Stimulated activated CD8-positive, alpha-beta memory T cell treated with anti-CD3 and anti-CD28 coated beads, Interleukin-2, amount 100 ng/mL, for 1 hour (primary cell): ENCODE measurements at places on chromosomes 4 and X.

DNA sequence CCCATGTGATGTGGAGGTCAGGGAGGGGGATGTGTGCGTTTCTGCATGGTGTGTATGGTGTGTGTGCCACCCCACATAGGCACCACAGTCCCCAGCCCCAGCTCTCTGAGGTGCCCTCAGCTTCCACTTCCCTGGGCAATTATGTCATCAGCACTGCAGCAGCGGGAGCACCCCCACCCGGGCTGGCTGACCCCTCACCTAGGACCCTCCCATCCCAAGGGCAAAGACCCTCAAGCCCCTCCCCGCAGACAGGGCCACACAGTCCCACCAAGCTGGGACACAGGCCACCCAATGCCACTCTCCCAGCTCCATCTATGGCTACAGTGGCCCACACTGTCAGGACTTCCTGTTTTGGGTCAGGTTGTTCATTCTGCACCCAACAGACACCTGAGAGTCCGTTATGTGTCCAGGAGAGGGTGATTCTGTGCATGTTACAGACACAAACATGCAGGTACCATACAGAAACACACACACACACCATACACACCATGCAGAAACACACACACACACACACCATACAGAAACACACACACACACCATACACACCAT lies 75.2 kb downstream of the JAKMIP1 start:
- no peak for DNase-seq

DNA sequence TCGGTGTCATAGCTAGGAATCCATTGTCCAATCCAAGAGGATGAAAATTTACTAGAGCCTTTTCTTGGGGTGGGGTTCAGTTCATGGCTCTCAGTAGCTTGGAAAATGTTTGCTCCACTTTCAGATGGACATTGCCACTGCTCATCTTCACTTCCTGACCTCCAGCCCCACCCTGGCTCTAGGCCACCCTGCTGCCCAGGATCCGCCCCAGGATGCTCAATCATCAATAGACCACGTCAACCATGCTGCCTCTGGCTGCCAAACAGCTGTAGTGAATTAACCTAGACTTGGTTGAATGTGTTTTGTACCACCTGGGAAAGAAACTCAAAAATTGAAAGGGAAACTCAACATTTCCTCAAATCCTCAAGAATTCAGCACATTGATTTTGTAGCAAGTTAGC lies 37.2 kb upstream of the HSD17B10 start:
- DNase-seq = no peak

DNA sequence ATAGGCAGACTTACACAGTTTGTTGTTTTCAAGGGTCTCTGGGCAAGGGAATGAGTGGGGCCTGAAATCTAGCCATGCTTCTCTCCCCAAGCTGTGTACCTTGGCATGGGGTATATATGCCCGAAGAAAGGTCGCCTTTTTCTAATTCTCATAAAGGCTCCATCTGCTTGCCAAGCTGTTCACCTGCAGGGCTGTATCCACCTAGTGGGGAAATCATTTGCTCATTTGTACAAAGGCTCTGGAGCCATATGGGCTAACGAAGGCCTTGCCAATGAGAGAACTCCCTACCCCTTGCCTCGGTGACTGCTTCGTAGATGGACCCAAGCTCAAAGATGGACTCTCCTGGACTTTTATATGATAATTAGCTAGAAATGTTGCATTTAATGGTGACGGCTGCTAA lies 1097.0 kb downstream of the PDHA2 start:
- no peak for DNase-seq

- no peak for DNase-seq
These were observed 563.1 kb upstream of the INTU start for GRCh38 chr4:127069675-127070074.

- no peak for DNase-seq
These were observed 225.2 kb upstream of the PABPC4L start for GRCh38 chr4:134426821-134427220.

DNA sequence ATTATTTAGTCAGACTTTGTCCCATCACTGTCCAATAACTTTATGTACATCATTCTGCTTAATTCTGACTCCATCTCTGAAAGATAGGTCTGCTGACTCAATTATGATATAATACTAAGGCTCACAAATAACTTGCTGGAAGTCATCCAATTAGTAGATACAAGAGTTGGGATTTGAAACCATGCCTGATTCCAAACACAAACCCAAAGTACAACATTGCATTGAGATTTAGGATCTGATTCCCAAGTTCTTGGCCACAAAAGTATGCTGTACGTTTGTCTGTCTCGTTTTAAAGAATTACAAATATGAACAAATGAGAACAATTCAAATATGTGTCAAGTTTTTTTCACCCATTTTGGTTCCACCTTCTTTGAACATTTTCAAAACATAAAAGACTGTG lies 108.8 kb downstream of the AMELX start:
- DNase-seq = no peak

- no peak for DNase-seq
These were observed 39.6 kb upstream of the ZNF81 start for GRCh38 chrX:47797084-47797483.

DNA sequence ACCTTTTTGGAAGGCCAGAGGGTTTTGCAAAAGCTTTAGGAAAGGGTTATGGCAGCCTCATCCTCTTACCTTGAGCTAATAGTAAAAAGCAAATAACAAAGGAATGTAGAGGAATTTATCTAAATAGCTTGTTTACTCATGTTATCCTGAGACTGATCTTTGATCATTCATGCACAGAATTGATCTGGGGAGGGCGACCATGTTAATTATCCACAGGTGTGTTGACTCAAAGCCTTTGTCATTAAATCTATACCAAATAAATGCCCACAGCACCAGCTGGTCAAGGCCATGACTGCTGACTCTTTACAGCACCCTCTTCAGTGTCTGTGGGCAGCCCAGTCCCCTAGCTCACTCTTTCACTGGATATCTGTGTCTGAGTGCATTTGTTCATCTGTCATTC lies 22.8 kb upstream of the DCLK2 start:
- DNase-seq = no peak

DNA sequence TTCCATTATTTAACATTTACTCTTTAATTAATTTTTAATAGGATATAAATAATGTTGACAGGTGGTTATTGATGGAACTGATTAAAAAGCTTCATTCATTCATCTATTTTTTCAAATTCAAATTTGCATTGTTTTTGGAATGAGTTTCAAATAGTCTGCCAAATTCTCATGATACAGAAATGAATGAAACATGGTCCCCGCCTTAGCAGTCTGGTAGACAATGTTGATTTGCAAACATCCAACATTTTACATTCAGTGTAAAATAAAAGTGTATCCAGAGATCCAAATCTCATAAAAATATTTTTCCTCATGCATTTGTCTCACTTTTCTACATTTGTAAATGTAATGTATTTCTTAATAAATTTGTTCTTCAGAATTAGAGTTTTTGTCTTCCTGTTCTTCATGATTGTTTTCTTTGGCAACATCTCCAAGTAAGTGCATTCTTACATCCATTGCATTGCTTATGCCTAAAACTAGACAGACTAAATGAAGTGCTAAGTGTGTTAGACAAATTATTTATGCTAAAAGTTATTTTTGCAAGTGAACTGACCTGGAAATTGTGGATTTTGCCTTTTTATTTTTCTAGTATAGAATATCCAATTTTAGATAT lies 142.3 kb downstream of the PCDH18 start:
- no peak for DNase-seq

GRCh38 chr4:34935739-34936138 lies 1308.6 kb downstream of the ARAP2 start:
- DNase-seq = no peak

DNA sequence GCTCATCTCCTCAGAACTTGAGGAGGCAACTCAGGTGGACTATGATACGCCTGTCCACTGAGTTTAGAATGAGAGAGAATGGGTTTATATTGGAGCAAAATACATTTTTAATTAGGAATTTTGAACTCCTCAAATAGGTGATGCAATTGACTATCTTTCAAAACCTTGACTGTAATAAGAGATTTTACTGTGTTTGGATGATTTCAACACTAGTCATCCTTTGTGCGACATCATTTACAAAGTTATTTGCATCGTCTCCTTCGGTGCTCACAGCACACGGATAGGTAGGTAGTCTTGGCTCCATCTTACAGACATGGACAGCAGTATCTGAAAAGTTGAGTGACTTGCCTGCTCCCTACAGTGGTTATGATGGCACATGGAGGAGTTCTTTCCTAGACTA lies 67.0 kb downstream of the AASDH start:
- DNase-seq = no peak

GRCh38 chr4:156598138-156598681 lies 373.4 kb downstream of the PDGFC start:
- no peak for DNase-seq

GRCh38 chr4:139552517-139553307 lies 3.3 kb downstream of the SETD7 start:
- no peak for DNase-seq

DNA sequence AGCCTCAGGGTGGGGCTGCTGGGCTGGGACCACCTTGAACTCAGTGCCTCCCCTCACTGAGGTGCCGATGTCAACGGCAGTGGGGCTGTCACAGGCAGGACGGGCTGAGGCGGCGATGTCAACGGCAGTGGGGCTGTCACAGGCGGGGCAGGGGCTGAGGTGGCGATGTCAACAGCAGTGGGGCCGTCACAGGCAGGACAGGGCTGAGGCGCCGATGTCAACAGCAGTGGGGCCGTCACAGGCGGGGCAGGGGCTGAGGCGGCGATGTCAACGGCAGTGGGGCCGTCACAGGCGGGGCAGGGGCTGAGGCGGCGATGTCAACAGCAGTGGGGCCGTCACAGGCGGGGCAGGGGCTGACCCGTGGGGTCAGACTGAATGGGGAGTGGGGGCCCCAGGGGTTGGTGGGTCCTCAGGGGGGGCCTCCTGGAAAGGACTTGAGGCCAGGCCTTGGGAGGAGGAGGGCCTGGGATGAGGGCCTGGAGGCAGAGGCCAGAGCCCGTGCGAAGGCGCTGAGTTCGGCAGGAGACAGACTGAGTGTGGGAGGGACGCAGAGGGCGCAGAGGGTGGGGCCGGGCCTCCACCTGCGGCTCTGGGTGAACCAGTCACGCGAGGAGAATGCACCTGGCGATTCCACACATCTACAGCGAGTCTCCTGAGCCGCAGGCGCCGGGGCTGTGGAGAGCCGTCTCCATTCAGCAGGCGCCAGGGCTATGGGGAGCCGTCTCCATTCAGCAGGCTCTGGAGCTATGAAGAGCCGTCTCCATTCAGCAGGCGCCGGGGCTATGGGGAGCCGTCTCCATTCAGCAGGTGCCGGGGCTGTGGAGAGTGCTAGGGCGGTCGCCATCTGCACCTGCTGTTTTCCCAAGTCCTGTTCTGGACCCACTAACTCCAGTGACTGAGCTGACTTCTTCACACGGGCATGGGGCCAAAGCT lies 22.9 kb downstream of the ATP5ME start:
- DNase-seq = no peak

GRCh38 chr4:35604724-35605123 lies 639.6 kb downstream of the ARAP2 start:
- DNase-seq = no peak

GRCh38 chr4:146949559-146949958 lies 3.9 kb upstream of the TTC29 start:
- no peak for DNase-seq

- no peak for DNase-seq
These were observed 105.8 kb upstream of the NWD2 start for GRCh38 chr4:37138789-37139188.

GRCh38 chr4:113725963-113726362 lies 35.6 kb downstream of the CAMK2D start:
- no peak for DNase-seq

DNA sequence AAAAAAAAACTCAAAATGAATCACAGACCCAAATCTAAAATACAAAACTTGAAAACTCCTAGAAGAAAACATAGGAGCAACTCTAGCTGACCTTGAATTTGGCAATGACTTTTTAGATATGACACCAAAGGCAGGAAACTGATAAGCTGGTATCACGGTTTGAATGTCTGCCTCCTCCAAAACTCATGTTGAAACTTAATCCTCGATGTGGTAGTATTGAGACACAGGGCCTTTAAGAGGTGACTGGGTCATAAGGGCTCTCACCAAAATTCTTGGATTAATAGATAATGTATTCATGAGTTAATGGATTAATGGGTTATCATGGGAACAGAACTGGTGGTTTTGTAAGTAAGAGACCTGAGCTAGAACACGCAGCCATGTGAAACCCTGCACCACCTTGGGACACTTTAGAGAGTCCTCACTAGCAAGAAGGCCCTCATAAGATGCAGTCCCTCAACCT lies 40.5 kb downstream of the FRYL start:
- DNase-seq = no peak

DNA sequence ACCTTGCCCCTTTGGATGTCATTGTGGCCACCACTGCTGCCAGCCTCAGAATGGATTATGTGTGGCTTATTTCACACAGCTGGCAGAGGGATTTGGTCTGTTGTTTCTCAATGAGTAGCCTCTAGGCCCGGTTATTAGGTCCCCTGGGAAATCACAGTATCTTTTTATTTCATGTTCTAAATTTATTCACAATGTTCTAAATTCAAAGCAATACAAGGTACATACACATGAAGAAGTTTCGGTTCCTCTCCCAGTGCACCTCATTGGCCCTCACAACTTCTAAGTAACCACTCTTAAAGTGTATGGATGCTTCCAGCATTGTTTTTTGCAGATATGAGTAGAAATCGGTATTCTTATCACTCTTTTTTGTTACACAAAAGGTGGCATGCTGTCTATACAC lies 262.7 kb downstream of the RCHY1 start:
- DNase-seq = no peak

- DNase-seq = no peak
These were observed 2.7 kb downstream of the LIMCH1 start for GRCh38 chr4:41540687-41541086.

- no peak for DNase-seq
These were observed 38.8 kb downstream of the MSN start for GRCh38 chrX:65706041-65706828.

DNA sequence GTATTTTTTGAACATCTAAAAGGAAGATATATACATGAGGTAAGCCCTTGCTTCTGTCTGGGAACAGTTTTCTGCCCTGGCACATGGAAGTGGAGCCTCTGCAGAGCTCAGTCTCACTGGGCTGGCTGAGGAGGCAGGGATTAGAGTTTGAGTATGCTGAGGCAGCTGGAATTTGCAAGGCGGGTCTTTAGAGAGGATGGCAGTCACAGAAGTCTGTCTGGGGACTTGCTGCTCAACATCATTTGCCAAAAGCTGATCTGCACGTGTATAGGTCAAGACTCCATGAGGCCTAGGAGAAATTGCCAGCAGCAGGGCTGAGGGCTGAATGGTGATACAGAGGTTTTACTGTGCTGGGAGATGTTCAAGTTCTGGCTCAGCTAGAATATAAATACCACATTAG lies 163.6 kb upstream of the ANK2 start:
- no peak for DNase-seq

- no peak for DNase-seq
These were observed 35.6 kb downstream of the DAPP1 start for GRCh38 chr4:99852199-99852749.

DNA sequence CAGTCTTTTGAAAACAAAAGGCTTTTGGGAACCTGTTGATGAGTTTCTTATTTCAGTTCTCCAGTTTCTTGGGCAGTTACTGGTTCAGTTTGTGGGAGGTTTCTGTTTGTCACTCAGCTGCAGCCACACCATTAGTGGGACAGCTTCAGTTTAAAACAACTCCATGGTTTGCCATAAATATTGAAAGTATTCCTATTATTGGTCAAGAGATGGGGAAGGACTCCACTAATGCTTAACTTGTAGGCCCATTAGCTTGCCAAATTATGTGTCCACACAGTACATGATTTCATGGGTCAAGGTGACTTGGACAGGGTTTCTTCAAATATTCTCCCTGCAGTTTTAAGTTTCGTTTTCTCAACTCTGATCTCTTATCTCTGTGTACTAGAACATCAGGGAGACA lies 15.5 kb upstream of the ASIC5 start:
- DNase-seq = no peak
